ENCODE measurements at places on chromosomes 12 and 14.

DNA sequence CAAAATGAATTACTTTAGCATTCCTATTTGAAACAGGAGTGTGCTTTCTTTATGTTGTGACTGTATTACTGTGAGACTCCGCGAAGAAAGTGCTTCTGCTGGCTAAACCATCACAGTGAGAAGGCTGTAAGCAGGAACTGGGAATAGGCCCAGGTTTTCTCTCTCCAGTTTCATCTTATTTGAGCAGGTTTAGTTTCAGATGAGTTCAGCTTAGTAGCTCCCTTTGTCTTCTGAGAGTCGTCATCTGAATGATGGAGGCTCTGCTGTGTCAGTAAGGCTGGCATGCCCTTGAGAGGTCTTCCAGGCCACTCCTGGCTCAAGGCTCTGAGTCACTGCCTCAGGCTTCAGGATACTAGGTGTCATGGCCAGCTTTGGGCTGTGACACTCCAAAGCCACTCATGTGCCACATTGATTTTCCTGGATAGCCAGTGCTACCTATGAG, 205.6 kb upstream of the RGS6 start:
- DNase-seq: no peak

- no peak for DNase-seq
These were observed 373.3 kb downstream of the TMEM132D start for GRCh38 chr12:129530517-129530916.

- DNase-seq: no peak
These were observed 154.3 kb downstream of the CEP83 start for GRCh38 chr12:94305130-94305957.

DNA sequence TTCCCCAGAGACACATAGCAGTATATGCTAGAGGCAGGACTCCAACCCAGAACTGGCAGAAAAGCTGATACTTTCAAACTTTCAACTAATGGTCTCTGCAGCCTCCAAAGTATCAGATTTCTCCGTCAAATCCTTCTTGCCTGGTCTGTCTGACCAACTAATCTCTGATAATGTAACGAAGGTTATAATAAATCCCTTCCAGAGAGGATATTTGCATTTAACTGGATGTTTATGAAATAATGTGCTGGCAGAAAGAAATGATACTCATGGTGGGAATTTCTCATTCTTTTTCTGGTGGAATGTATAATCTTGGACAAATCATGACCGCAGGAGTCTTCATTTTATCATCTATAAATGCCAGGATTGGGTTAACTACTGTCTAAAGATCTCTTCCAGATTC, 860.3 kb downstream of the DIO2 start:
- no peak for DNase-seq

GRCh38 chr12:111635524-111635923, 36.4 kb upstream of the ATXN2 start:
- no peak for DNase-seq

GRCh38 chr12:67331828-67332227, 62.7 kb downstream of the CAND1 start:
- DNase-seq: no peak

GRCh38 chr14:103138301-103139131, 15.3 kb downstream of the TNFAIP2 start:
- DNase-seq: no peak

- no peak for DNase-seq
These were observed 185.8 kb upstream of the RMST start for GRCh38 chr12:97276661-97277429.

DNA sequence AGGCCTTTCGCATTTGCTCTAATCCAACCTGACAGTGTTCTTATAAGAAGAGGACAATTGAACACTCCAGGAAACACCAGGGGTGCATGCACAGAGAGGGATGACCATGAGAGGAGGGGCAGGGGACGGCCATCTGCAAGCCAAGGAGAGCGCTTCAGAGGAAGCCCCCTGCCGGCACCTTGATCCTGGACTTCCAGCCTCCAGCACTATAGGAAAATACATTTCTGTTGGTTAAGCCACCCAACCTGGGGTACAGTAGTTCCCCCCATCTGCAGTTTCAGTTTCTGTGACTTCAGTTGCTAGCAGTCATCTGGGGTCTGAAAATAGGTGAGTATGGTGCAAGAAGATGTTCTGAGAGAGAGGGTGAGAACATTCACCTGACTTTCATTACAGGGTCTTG, 64.7 kb downstream of the CLMN start:
- DNase-seq: no peak

GRCh38 chr14:36070720-36071043, 105.8 kb downstream of the PTCSC3 start:
- no peak for DNase-seq

DNA sequence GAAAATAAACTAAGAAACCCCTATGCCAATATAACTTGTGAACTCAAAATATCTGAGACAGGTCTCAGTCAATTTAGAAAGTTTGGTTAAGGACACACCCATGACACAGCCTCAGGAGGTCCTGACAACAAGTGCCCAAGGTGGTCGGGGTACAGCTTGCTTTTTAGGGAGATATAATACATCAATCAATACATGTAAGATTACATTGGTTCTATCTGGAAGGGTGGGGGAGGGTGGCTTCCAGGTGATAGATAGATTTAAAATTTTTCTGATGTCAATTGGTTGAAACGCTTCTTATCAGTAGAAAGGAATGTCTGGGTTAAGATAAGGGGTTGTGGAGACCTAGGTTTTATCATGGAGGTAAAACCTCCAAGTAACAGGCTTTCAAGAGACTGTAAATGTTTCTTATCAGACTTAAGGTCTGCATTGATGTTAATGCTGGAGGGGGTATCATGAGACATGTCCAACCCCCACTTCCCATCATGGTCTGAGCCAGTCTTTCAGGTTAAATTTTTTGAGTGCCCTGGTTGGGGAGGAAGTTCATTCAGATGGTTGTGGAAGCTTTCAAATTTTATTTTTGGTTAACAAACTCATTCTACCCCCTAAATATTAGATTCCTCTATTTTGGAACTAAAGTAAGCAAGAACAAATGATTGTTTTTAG, 82.0 kb upstream of the RASSF8 start:
- DNase-seq: no peak

- no peak for DNase-seq
These were observed 20.4 kb downstream of the BATF start for GRCh38 chr14:75542588-75543091.

- no peak for DNase-seq
These were observed 87.4 kb downstream of the PIWIL1 start for GRCh38 chr12:130424858-130425697.

- no peak for DNase-seq
These were observed 1.7 kb upstream of the CHPT1 start for GRCh38 chr12:101695706-101696105.

All from anterior cingulate cortex (tissue), 58 donors.